Neural progenitor cell (in vitro differentiated cells): ENCODE measurements at places on chromosomes 6 and 20.
A peak's percentile ranks its signal among the peaks of the same experiment; 100 is the strongest.

DNA sequence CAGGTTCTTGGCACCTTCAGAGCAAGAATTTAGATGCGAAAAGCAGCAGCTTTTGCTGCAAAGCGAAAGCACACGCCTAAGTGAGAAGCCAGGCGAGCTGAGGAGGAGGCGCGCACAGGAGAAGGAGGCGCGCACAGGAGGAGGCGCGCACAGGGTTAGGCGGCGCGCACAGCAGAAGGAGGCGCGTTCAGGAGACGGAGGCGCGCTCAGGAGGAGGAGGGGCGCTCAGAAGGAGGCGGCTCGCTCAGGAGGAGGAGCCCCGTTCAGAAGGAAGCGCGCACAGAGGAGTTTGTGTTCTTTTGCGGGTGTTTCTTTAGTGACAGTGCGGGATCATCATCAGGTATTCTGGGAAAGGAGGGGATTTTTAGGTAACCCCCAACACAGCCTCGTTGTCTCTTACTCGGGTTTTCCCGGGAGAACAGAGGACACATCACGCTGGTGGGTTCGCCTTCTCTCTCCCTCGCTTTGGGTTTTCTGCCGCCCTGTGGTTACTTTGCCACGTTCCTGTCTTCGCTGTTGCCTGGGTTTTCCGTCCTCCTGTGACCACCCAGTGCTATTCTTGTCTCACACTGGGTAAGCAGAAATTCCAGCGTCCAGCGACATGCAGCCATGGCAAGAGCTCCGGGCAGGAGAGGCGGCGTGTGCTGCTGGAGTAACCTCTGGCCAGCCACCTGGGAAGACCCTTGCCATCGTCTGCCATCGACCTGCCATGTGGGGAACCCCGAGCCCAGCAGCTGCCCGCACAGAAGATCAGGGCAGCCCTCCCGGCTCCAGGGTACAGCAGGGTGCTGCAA lies 47.0 kb downstream of the WDR27 start:
- DNase-seq, result no peak

DNA sequence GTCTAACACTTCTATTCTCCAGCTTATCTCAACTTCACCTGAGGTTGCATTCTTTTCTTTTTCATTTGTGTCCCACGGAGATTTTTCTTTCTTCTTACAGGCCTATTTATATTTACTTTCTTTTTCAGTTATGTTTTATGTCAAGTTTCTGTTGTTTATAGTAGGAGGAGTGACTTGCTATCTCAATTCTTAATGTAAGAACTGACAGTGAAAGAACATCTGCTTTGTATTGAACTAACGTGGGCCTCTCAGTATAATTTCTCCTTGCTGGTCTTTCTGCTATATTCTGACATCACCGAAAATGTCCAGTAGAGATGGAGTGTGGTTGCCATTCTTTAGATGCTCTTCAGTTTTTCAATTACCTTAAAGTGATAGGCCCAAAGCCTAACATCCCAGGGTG lies 521.7 kb downstream of the EPM2A start:
- DNase-seq, result no peak

- DNase-seq, result no peak
Observed at GRCh38 chr6:145295746-145296145, 439.6 kb downstream of the EPM2A start.

DNA sequence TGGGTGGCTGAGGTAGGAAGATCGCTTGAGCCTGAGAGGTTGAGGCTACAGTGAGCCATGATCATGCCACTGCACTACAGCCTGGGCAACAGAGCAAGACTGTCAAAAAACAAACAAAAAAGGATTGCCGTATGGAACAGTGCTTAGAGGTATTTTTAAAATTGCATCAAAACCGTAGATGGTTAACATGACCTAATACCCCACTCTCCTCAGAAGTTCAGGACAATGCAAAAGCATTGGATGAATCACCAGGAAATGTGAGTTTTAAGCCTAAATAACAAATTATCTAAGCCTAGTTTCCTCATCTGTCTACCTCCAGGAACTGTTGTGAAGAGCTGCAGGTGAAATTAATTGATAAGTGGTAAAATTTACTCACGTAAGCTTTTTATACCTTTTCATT lies 123.8 kb upstream of the ID4 start:
- no peak for DNase-seq

- no peak for DNase-seq
Observed at GRCh38 chr6:139161817-139162284, 27.0 kb downstream of the HECA start.

DNA sequence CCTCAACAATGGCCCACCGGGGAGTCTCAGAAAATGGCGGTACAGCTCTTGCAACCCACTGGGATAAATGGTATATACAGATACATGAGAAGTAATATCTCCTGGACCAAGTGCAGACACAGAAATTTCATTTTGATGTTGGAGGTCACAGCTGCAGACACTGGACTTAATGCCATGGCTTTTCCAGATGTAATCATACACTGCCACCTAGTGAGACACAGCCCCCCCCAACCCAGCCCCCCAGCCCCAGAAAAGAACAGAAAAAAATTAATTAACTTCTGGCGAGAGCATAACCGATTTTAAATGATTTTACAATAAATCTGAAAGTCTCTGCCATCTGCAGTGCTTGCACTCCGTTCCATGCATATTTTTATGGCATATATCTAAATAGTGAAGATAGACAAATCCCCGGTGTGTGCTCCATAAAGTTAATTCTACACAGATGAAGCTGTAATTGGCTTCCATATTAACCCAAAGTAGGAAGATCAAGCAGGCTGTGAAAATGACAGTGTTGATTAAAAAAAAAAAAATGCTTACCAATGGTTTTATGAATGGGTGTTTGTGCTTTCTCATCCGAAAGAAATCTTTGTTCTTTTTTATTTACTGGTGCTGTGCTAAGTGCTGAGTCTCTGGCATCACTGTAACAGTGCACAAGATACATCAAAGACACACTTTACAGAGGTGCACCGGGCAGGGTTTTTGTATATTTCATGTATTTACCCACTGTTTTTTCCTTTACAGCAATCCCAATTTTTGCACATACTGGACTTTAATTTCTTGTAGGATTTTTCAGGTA lies 804.1 kb downstream of the TFAP2A start:
- DNase-seq, result no peak

DNA sequence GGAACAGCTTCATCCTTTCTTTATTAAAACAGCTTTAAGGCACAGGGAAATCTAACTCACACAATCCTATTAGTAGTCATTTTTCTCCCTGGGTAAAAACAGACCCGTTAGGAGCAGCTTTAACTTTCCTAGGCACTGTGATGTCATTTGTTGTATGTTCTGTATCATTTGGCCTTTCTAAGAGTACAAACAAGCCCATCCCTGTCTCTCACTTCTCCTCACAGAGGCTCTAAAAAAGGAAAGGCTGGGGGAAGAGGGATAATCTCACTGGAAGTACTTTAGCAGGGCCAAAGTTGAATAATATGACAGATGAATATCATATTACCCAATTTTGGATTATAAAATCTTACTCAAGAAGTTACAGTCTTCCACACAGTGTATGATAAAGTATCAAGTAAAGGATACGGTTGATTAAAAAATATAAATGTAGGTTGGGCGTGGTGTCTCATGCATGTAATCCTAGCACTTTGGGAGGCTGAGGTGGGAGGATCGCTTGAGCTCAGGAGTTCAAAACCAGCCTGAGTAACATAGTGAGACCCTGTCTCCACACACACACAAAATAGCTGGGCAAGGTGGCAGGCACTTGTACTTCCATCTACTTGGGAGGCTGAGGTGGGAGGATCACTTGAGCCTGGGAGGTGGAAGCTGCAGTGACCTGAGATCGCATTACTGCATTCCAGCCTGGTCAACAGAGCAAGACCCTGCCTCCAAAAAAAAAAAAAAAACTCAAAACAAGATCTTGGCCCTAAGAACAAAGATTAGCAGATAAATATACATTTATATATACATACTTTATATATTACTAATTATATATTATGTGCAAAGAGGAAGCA lies 7.9 kb downstream of the NUDT3 start:
- DNase-seq, result no peak

DNA sequence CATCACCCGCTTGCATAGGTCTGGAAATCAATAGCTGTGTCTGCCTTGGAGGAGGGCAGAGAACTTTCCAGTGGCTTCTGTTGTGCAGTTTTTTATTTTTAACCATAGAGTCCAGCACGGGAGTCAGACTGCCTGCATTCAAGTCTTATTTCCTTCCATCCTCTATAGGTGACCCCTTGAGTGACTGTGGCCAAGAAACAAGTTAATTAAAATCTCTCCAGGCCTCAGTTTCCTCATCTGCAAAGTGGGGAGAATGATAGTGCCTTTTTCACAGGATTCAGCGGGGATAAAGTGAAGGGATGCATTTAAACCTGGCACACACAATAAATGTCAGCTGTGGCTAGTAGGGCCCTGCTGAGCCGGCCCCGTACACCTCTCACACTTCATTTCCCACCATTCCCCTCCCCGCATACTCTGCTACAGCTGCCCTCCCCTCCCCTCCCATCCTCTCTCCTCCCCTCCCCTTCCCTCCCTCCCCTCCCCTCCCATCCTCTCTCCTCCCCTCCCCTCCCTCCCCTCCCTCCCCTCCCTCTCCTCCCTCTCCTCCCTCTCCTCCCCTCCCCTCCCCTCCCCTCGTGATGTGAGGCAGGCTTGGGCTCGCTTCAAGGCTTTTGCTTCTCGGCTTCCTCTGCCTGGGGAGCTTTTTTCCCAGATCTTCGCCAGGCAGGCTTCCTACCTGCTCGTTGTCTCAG lies 150.5 kb downstream of the TFAP2C start:
- peak; percentile 35 for DNase-seq

GRCh38 chr20:46739431-46740213 lies 30.2 kb downstream of the SLC2A10 start:
- DNase-seq, result no peak

DNA sequence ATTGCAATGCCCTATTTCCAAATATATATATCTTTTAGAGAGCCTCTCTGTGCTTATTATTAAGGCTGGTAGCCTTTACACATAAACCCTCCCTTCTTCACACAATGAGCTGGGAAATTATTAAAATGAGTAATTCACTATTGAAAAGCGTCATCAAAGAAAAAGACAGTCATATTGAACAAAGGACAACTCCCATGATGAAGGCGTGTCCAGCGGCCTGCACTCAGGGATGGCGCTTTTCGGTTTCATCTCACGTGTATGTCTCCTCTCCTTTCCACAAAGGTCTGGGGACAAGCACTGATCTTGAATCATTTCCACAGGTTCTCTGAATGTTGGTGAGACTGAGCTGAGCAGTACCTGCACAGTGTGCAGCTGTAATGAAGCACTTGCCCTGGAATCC lies 3.5 kb downstream of the SERPINB9 start:
- DNase-seq, result no peak

- DNase-seq, result no peak
Observed at GRCh38 chr6:140360651-140361050, 986.2 kb upstream of the CITED2 start.

DNA sequence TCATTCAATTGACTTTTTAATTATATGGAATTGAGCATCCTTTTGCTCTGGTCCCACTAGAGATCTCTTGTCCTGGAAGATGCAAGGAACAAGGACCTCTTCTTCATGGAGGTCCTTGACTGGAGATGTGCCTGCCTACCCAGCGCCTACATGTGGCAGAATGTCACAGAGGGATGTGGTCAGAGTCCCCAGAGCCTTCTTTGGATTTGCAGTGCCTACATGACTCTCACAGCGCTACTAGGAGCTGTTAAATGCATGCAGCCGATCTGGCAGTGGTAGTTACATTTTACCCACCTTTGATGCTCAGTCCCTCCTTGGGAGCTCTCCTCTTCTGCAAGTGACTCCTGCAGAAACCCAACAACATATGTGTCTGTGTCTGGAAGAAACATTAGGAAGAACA lies 51.9 kb upstream of the ADTRP start:
- DNase-seq, result no peak

- no peak for DNase-seq
Observed at GRCh38 chr6:153634416-153634815, 404.6 kb upstream of the OPRM1 start.
